ENCODE measurements at places on chromosomes 1 and 21. TPM values are rescaled to one million over a fixed set of nuclear protein-coding genes. Genes with fewer than 3 reads are reported as not detected.

The ACOT11 gene
- 2.2 TPM for total RNA-seq

The CHD5 gene
- total RNA-seq: 0.77 TPM

DNA sequence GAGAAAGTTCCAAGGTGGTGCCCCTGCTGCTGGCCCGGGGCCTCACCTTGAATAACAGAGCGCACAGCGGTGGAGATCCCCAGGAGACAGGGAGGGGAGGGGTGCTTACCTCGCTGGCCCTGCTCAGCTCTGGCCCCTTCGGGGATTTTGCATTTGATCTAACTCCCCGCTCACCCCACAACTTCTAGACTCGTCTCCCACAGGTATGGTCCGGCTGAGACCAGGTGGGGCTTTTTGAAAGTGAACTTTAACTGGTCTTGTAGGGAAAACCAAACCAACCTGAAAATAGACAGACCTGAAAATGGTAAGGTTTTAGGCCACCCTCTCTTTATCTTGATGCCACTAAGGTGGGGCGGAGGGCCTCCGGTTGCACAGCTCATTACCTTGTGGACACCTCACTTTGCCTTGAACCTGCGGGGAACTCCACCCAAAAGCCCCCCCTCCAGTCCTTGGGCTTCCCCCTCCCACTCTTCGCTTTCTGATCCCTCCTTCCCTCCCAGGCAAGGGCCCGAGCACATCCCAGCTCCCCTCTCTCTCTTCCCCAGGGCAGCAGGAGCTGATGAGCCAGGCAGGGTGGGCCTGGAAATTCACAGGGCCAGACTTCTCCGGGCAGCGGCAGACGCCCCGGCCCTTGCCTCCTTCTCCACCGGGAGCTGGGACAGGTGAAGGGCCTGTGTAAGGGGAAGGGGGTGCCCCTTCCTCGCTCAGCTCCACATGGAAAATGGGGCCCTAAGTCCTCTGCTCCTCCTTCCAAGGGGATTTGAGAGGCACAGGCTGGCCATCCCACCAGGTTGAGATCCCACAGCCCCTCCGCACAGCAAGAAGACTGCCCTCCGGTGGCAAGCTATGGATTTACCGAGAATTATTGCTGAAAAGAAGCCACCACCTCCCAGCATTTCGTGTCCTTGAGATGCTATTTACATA, 16.1 kb downstream of the TNFRSF8 start:
- peak; percentile 25 for DNase-seq
- no peaks in the 10 kb centered on the region for H3K4me1 ChIP-seq
- no peak overlapping the region for H3K27ac ChIP-seq
- no peaks in the 10 kb centered on the region for H3K36me3 ChIP-seq
- H3K27me3 ChIP-seq: peaks cover 26% of the 10 kb centered on the region

GRCh38 chr1:55781944-55782482, 566.8 kb upstream of the USP24 start:
- H3K27me3 ChIP-seq: no peaks in the 10 kb centered on the region
- H3K27ac ChIP-seq: no peak overlapping the region
- H3K4me1 ChIP-seq: no peaks in the 10 kb centered on the region
- no peak for DNase-seq
- H3K36me3 ChIP-seq: no peaks in the 10 kb centered on the region

DNA sequence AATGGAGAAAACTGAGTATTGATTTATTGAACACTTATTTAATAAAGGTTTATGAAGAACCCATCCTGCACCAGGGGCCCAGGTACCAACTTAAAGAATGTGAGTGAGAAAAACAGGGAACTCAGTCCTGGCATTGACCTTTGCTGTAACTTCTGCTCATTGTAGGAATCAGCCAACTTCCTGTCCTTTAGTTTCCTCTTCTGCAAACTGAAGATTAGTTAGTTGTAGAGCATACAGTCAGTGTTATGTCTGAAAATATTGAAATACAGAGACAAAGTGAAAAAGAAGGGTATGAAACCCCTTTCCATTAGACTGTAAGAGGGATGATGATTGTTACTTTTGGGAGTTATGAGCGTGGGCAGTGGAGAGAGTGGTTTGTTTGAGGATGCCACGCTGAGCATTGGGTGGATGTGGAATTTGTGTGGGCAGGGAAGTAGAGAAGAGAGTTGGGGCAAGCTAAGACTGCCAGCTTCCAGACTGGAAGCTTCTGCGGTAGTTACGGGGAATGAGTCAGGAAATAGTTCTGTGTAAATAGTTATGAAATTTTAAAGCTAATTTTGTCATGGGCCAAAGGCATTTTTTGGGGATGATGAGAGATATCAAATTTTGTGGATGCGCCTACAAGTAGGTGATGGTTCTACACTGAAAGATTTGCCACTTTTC, 89.2 kb downstream of the GPR88 start:
- H3K4me1 ChIP-seq: no peaks in the 10 kb centered on the region
- DNase-seq: no peak

The ARHGAP30 gene
- 0.20 TPM for total RNA-seq

DNA sequence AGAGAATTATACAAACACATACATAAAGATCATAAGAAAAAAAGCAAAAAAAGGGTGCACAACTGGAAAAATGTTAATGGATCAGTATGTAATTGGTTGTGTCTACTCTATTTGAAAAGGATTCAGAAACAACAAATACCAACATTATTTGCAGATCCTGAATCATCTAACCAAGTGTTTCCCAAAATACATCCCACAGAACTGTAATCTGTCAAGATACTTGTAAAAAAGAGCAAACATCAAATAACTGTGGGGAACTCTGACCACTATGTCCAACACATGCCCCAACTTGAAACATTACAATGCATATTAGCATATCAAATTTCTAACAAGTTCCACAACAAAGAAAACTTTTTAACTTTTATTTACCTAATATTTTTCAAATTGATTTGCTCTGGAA, 22.6 kb downstream of the ANKRD13C start:
- no peak overlapping the region for H3K27ac ChIP-seq
- no peaks in the 10 kb centered on the region for H3K27me3 ChIP-seq
- no peak for DNase-seq
- peaks cover 7% of the 10 kb centered on the region for H3K36me3 ChIP-seq
- no peak overlapping the region for H3K4me3 ChIP-seq
- H3K4me1 ChIP-seq: peaks cover 7% of the 10 kb centered on the region

DNA sequence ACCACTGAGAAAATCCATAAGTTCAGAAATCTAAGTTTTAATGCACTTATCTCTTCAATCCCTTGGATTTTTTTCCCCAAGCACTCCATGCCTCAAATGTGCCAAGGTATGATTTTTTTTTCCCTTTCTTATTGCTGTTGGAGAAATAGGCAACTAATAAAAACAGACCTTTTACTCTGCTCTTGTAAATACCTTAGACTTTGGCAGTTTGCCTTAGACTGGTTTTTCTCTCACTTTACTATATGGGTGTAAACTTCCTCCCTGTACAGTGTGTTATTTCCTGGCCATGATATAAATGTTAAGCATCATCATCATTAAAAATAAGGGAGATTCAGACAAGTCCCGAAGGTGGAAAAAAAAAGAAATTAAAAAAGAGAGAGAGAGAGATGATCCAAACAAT, 65.7 kb downstream of the LRRC8C start:
- no peak overlapping the region for H3K27ac ChIP-seq
- H3K4me3 ChIP-seq: no peak overlapping the region
- H3K4me1 ChIP-seq: peaks cover 13% of the 10 kb centered on the region
- H3K27me3 ChIP-seq: no peaks in the 10 kb centered on the region
- no peaks in the 10 kb centered on the region for H3K36me3 ChIP-seq
- DNase-seq: no peak

DNA sequence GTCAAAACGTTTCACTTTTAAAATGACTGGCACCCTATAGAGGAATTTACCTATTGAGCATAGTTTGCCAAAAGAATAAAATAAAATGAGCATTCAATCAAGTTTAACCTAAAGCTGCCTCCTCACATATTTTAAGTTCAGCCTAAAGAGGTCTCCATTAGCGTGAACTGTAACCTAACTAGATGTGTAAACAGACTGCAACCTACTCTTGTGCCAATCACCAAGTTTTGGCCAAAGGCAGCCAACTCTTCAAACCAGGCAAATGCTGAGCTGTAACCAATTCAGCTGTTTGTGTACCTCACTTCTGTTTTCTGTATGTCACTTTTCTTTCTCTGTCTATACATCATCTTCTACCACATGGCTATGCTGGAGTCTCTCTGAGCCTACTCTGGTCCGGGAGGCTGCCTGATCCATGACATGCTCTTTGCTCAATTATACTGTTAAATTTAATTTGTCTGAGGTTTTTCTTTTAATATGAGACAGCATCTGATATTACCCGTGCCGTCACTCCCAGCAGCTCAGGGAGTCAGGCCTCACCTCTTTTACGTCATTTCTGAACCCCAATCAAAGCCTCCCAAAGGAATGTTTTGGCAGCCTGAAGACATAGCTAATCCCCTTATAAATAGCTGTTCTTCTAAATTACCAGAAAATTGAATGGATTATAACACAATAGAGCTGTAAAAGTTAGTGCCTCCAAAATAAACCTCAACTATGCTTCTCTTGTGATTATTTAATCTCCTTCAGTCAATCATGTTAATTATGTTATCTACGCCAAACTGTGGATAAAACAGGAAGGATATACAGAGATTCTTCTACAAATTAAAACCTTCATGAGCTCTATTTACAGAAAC, 81.0 kb upstream of the NR5A2 start:
- no peaks in the 10 kb centered on the region for H3K36me3 ChIP-seq
- no peak for DNase-seq
- H3K27ac ChIP-seq: no peak overlapping the region
- H3K4me3 ChIP-seq: no peak overlapping the region
- H3K4me1 ChIP-seq: no peaks in the 10 kb centered on the region
- H3K27me3 ChIP-seq: no peaks in the 10 kb centered on the region

The AP4B1 gene
- 23.4 TPM for total RNA-seq

GRCh38 chr21:41914965-41915364, 35.8 kb upstream of the PRDM15 start:
- no peaks in the 10 kb centered on the region for H3K27me3 ChIP-seq
- DNase-seq: no peak
- peaks cover 20% of the 10 kb centered on the region for H3K36me3 ChIP-seq

The PTCH2 gene
- 2.9 TPM for total RNA-seq

The CDC42BPA gene
- 35.3 TPM for total RNA-seq

GRCh38 chr1:206021626-206022365, 1.9 kb downstream of the CTSE start:
- no peaks in the 10 kb centered on the region for H3K27me3 ChIP-seq
- H3K36me3 ChIP-seq: peaks cover 2% of the 10 kb centered on the region
- no peak overlapping the region for H3K4me3 ChIP-seq
- no peak for DNase-seq

DNA sequence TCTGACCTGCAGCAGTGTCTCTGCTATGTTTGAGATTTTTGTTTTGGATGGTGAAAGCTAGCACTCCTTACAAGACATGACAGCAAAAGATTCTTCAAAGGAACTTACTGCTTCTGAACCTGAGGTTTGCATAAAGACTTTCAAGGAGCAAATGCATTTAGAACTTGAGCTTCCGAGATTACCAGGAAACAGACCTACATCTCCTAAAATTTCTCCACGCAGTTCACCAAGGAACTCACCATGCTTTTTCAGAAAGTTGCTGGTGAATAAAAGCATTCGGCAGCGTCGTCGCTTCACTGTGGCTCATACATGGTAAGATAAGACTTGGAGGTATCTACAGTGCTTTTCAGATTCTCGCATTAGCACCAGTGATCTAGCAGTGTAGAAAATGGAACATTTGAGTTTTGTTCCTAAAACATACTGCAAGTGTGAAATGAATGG, 200.2 kb downstream of the PDE4B start:
- H3K27me3 ChIP-seq: no peaks in the 10 kb centered on the region
- H3K4me1 ChIP-seq: peaks cover 9% of the 10 kb centered on the region
- no peaks in the 10 kb centered on the region for H3K36me3 ChIP-seq

GRCh38 chr1:115982400-115982799, 6.1 kb downstream of the SLC22A15 start:
- H3K27ac ChIP-seq: no peak overlapping the region
- peaks cover 7% of the 10 kb centered on the region for H3K4me1 ChIP-seq
- H3K4me3 ChIP-seq: no peak overlapping the region
- no peak for DNase-seq
- no peaks in the 10 kb centered on the region for H3K36me3 ChIP-seq

The CDKN2C gene
- total RNA-seq: 0.33 TPM

The LCE3E gene
- total RNA-seq: not detected

GRCh38 chr1:184941410-184941733, 32.9 kb downstream of the NIBAN1 start:
- no peak overlapping the region for H3K27ac ChIP-seq
- H3K36me3 ChIP-seq: peaks cover 3% of the 10 kb centered on the region
- H3K4me3 ChIP-seq: no peak overlapping the region
- no peak for DNase-seq
- no peaks in the 10 kb centered on the region for H3K4me1 ChIP-seq
- H3K27me3 ChIP-seq: peaks cover 5% of the 10 kb centered on the region

DNA sequence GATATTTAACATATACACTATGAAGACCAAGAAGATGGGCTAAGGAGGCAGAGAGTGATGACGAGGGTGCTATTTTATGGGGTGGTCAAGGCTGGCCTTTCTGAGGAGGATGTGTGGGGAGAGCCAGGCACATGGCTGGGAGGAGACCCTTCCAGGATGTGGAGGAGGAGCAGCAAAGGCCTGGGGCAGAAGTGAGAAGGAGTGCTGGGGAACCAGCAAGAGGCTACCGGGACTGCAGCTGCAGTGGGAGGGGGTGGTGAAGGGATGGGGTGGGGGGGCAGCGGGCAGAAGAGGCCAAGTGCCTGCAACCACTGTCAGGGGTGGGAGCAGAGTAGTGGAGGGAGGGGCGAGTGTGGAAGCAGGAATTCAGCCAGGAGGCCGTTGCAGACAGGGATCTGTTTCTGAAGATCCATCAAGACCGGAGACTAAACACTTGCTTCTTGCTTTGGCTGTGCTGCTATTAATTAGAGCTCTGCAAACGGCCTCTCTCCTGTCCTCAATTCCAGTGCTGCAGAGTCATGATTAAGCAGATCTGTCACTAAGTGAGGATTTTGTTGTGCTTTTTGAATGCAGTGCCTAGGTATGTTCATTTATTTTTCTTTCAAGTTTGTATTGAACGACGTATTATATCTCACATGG, 89.9 kb downstream of the IER5 start:
- peaks cover 15% of the 10 kb centered on the region for H3K4me1 ChIP-seq
- no peaks in the 10 kb centered on the region for H3K36me3 ChIP-seq
- no peak overlapping the region for H3K4me3 ChIP-seq
- no peak overlapping the region for H3K27ac ChIP-seq
- H3K27me3 ChIP-seq: peaks cover 39% of the 10 kb centered on the region

The LEMD1 gene
- total RNA-seq: 15.2 TPM

GRCh38 chr1:159964144-159964543, 10.1 kb upstream of the SLAMF9 start:
- H3K36me3 ChIP-seq: no peaks in the 10 kb centered on the region
- no peak for DNase-seq
- H3K27ac ChIP-seq: no peak overlapping the region
- peaks cover 11% of the 10 kb centered on the region for H3K27me3 ChIP-seq
- H3K4me3 ChIP-seq: no peak overlapping the region

DNA sequence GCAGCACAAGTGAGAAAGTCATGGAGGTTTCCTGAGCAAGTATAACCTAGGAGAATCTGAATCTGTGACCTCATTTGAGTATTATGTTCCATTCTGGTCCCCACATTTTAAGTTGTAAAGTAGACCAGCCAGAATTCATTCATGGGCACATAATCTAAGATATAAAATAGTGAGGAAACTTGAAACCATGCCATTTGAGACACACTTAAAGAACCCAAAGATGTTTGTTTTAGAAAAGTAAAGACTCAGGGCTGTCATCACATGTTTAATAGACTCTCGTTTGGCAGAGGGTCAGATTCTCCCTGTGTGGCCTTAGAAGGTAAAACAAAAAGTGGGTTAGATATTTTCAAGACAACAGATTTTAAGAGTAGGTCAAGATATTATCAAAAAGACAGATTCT, 6.4 kb downstream of the SZT2 start:
- peaks cover 7% of the 10 kb centered on the region for H3K36me3 ChIP-seq
- no peaks in the 10 kb centered on the region for H3K27me3 ChIP-seq

- H3K4me1 ChIP-seq: peaks cover 15% of the 10 kb centered on the region
- no peak for DNase-seq
- no peaks in the 10 kb centered on the region for H3K36me3 ChIP-seq
- no peaks in the 10 kb centered on the region for H3K27me3 ChIP-seq
- H3K27ac ChIP-seq: no peak overlapping the region
- no peak overlapping the region for H3K4me3 ChIP-seq
These were observed 19.0 kb upstream of the DUSP10 start for GRCh38 chr1:221760911-221761310.

The NBPF20 gene
- total RNA-seq: 6.1 TPM

All from progenitor cell of endocrine pancreas (in vitro differentiated cells).